ENCODE measurements at places on chromosomes 13 and 19.
A peak's percentile ranks its signal among the peaks of the same experiment; 100 is the strongest.

GRCh38 chr13:98813993-98814392 is 61.5 kb upstream of the SLC15A1 start:
- DNase-seq: peak; percentile 96

DNA sequence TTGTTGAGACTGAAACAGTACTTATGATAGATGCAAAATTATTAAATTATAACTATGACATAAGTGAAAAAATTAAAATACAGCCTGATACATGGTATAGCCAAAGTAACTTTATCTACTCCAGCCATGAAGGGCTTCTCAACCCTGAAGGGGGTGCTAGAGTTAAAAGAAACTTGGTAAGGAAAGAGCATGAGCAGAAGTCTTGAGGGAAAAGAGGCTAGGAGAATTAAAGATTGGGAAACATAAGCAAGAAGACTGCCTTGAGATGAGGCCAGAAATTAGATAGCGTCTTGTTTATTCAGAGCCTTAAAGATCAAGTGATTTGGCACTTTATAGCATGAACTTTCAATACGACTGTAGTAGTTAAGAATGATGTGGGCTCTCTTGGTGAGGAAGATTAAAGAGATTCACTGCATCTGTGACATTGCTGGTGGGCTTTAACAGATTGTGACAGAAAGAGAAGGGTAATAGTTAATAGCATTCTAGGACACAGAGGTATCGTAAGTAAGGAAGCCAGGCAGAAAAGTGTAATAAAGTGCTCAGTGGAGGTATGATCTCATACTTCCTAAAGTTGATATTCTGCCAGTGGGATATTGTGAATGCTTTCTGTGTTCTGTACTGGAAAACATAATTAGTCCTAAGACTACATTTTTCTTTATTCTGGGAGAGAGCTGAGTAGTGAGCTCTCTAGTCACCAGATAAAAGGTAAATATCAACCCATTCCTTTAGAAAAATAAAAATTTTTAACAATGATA is 385.4 kb upstream of the PRR20A start:
- peak; percentile 1 for DNase-seq

- no peak for DNase-seq
Measured at GRCh38 chr19:2341244-2341751, 12.8 kb downstream of the SPPL2B start.

DNA sequence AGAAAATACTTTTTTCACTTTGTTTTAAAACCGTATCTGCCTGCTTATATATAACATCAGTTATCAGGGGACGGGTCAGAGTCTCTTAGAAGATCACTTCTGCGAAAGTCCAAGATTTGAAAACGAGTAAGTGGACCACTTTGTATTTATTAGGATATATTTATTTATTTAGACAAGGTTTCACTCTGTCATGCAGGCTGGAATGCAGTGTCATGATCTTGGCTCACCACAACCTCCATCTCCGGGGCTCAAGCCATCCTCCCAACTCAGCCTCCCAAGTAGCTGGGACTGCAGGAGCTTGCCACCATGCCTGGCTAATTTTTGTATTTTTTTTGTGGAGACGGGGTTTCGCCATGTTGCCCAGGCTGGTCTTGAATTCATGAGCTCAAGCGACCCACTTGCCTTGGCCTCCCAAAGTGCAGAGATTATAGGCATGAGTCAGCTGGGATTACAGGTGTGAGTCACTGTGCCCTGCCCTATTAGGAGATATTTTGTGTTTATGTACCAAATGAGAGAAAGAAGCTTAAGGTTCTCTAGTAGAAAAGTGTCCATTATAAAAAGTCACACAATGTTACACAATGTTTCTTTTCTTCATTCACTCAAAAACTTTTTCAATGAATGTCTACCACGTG is 39.5 kb downstream of the RASL11A start:
- DNase-seq: no peak

- no peak for DNase-seq
Measured at GRCh38 chr13:107961849-107962608, 253.3 kb downstream of the LIG4 start.

- DNase-seq: no peak
Measured at GRCh38 chr19:18428173-18428786, 9.1 kb downstream of the SSBP4 start.

GRCh38 chr19:56080669-56081401 is 40.3 kb downstream of the ZNF787 start:
- DNase-seq: peak; percentile 67

DNA sequence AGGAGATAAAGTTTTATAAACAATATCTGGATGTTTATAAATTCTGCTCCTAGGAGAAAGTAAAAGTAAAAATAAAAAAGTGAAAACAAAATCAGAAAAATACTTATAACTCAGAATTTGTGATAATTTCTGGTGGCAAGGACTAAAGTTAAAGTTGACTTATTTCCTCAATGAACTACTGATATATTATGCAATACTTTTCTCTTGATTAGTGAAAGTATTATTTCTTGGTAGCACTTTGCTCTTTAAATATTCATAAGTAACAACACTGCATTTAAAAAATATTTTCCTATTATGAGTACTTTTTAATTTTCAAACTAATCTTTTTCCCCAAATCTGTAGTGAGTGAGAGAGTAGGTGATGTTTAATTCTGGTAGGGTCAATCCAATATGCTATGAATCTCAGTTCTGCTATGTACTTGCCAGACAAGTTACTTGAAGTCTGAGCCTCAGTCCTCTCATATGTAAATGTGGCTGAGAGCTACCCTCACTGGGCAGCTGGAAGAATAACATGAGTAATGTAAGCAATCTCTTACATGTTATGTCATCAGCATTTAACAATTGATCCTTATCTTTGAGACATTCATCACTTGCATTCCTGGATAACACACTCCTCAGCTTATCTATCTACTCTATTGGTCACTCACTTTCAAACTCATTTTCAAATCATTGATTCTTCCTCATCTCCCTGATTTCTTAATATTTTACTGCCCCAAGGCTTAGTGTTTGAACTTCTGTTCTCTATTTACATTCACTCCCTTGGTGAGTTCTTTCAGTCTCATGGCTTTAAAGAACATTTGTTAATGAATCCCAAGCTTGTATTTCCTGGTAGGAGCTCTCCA is 239.0 kb downstream of the RGCC start:
- peak; percentile 10 for DNase-seq

DNA sequence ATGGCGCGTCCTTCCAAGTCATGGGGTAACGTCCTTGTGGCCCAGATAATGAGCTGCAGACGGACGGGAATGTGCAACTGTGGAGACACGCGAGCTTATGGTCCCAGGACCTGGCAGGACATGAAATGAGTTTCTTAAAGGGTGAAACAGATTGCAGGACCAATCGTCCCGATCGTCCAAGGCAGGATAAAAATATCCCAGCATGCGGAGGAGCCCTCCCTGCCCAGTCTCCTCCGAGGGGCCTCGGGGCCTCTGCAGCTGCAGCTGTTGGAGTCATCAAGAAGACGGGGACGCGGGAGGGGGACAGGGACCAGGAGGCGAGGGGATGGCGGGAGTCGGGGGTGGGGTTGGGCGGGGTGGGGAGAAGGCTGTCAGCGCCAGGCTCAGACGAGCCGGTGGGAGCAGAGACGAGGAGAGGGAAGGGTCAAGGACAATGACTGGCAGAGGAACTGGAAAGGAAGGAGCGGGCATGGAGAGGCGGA is 14.4 kb upstream of the GARIN5A start:
- no peak for DNase-seq

Data from large intestine (tissue), 12 donors.